Lower leg skin (tissue), 4 donors: ENCODE measurements at places on chromosomes 2 and 18. TPM values are rescaled to one million over a fixed set of nuclear protein-coding genes. Genes with fewer than 3 reads are reported as not detected.

- no peak for DNase-seq
Measured at GRCh38 chr2:199581935-199582360, 124.2 kb upstream of the SATB2 start.

The FHOD3 gene
- 6.4 TPM for total RNA-seq

GRCh38 chr2:122028371-122029100 lies 273.1 kb downstream of the TSN start:
- peak; percentile 7 for DNase-seq

GRCh38 chr18:23302851-23303527 lies 150.1 kb upstream of the RIOK3 start:
- DNase-seq: peak; percentile 76

The NXPH2 gene
- not detected for total RNA-seq

DNA sequence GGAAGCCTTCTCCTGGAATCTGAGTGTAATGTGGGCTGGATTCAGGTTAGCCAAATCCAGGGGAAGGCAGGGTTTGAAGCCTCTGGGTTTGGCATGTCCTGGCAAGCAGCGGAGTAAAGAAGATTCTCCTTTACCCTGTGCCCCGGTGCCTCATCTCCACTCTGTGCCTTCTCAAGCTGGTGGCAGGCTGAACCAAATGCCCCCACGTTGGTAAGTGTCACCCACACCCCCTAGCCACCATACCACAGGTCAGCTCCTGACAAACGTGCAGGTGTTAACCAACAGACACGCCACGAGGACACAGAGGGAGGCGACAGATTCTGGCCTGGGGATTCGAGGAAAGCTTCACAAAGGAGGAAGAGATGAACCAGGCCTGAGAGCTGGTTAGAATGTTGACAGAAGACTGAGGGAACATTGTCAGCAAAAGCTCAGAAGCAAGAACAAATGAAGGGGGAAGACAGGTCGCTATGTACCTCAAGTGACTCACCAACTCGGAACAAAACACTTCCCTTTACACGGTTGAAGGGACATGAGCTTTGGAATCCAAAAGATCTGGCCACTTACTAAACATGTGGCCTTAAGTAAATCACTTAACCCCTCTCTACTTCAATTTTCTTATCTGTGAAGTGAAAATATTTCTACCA lies 85.2 kb upstream of the LCLAT1 start:
- peak; percentile 73 for DNase-seq

- no peak for DNase-seq
Measured at GRCh38 chr18:77522051-77522675, 272.5 kb downstream of the GALR1 start.

DNA sequence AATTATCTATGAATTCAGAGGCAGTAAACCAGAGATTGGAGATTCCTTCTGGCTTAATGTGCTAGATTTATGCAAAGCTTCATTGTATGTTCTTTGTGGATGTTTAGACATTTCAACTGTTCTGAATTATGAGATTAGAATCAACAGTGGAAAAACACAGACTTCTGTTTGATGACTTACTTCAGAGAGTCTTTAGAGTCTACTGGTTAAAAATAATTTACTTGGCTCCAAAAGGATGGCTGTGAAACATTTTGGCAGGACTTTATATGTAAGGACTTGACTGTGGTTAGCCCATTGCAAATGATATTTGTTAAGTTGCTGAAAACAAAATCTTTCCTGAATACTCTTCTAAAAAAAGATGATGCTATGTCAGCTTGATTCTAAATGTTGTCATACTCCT lies 25.5 kb upstream of the LRRC30 start:
- DNase-seq: no peak

DNA sequence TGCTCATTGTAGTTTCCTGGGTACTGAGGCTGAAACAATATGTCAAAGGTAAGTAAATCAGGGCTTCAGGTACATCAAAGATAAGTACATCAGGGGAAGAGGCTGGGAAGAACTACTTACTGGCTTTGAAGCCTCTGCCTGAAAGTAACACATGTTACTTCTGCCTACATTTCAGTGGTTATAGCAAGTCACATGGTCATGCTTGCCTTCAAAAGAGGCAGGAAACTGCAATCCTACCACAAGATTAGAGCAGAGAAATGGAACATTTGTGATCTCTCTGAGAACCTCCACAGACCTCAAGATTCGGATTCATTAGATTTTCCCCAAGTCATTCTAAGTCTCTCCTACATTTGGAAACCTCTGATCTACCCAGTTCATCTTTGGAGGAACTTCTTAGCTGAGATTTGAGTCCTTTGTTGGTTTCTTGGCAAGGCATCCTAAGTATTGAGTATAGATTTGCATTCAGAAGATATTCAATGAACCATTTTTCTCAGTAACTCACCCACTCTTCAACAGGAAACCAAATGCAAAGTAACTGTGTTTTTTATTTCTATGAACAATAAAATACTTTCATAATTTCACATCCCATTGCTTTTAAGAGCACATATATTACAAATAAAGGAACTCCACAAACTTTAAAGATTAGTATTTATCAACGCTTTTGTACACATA lies 48.5 kb upstream of the CCDC195 start:
- no peak for DNase-seq

GRCh38 chr18:41373612-41374011 lies 581.4 kb upstream of the PIK3C3 start:
- DNase-seq: no peak
